ENCODE measurements at places on chromosomes 3 and 15.
A peak's percentile ranks its signal among the peaks of the same experiment; 100 is the strongest.

GRCh38 chr15:60116456-60117089, 112.5 kb downstream of the FOXB1 start:
- DNase-seq = no peak

- DNase-seq = no peak
Measured at GRCh38 chr3:186264608-186265400, 97.2 kb downstream of the DGKG start.

GRCh38 chr3:23882487-23882918, 34.3 kb downstream of the NKIRAS1 start:
- DNase-seq = no peak

DNA sequence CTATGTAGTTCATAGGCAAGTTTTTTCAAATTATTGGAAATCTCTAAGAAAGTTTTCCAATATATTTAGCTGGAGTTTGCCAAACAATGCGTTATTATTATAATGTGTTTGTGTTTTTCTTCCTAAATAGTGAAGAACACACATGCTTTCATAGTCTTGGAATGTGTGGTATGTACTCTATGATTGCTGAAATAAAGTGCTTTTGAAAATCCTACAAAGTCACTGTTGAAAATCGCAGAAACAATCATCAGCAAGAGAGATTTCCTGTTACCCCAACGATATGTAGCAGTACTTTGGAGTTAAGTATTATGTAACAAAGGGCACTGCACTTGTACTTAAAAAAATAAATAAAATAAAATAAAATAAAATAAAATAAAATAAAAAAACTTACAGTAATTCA, 796.2 kb downstream of the NAALADL2 start:
- no peak for DNase-seq

GRCh38 chr3:11186771-11187191, 32.5 kb downstream of the HRH1 start:
- DNase-seq = no peak

- no peak for DNase-seq
Measured at GRCh38 chr15:101035611-101036010, 116.5 kb downstream of the LRRK1 start.

DNA sequence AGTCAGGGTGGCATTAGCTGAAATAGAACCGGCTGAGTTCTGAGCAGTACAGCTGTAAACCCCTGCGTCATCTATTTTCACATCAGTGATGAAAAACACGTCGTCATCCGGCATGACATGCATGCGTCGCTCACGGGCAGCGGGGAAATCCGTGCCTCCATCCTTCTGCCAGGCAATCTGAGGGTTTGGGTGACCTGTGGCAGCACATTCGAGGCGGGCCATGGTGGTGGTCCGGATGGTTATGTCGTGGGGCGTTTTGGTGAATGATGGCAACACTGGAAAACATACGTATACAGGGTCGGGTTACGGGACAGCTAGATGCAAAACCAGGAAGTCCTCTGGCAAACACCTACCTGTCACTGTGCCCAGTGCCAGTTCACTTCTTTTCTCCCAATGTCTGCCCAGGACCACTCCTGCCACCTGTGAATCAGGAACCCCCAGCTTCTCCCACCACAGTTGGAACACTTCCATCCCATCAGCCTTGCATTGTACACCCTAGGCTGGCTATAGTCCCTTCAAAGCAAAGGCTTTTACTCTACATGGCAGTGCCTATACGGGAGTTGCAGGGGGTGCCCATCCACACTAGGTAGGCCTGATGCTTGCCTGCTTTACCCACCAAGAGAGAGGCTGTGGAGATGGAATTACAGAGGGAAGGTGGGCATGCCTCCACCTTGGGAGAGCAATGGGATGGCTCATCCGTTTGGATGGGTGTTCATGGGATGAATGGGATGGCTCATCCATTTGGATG, 116.7 kb downstream of the LRIG1 start:
- no peak for DNase-seq

GRCh38 chr15:54364961-54365360, 386.7 kb downstream of the UNC13C start:
- no peak for DNase-seq

DNA sequence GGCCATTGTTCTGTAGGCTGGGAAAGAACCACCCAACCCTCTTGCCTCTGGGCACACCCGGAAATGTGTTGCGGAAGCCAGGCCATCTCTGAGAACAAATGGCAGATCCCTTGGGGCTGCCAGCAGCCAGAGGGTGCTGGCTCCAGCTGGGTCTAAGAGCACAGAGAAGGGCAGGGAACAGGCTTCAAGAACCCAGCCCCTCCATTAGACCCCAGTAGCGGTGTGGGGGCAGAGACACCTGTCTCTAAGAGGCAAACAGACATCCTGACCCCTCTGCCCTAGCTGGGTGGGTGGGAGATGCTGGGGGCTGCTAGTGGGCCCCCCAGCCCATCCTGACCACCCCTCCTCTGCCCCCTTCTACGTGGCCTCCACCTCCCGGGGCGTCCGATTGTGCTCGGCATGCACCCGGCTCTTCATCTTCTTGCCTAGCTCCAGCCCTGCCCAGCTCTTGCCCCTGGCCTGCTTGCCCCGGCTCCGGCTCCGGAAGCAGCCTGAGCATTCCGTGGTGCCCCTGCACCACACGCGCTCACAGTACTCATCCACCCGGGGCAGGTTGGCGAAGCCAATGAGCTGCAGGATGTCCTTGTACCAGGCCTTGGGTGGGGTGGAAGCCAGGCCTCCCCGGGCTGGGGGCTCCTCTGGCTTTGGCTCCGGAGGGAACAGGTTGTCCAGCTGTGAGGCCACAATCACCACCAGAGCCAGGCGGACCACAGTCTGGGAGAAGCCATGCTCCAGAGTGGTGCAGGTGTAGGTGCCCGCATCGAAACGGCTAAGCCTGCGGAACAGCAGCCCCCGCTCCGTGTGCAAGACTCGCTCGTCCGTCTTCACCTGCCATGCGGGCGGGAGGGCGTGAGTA, 9.4 kb downstream of the SEMA3G start:
- no peak for DNase-seq

DNA sequence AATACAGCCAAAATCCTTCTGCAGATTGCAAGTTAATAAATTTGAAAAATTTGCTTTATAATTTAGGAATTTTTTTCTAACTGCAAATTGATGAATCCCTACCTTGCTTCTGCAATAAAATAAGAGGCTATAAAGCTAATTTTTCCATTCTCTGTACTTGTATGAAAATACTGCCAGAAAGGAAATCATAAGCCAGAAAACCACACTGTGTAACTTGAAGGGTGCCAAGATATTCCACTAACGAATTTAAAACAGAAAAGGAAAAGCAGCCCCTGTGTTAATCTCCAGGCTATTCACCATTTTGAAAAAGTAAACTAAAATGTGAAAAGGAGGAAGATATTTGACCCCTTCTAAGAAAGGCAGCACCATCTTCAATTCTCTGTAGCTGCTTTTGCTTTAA, 557.9 kb upstream of the ZNF385D start:
- DNase-seq = no peak

GRCh38 chr3:9649791-9650521, 651 bp downstream of the MTMR14 start:
- DNase-seq = no peak

- peak; percentile 72 for DNase-seq
Measured at GRCh38 chr3:126287536-126288241, 69.5 kb downstream of the KLF15 start.

- peak; percentile 6 for DNase-seq
Measured at GRCh38 chr3:122258757-122259371, 66.2 kb upstream of the CSTA start.

DNA sequence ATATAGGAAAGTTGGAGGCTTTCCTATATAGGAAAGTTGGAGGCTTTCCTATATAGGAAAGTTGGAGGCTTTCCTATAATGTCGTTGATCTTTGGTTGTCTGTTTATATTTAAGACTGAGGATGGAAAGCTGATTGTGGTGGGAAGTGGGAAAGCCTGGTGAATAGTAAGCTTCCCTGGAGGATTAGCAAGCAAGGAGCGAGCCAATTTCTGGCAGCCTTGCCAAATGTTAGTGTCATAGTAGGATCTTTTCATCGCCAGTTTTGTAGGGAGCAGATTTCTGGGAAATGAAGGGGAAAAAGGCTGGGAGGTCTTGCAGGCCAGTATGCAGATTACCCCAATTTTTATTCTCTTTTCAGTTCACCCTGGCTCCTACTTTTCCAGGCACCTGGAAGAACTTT, 39.9 kb upstream of the CCNL1 start:
- no peak for DNase-seq

GRCh38 chr15:60835020-60835419, 356.1 kb upstream of the ICE2 start:
- no peak for DNase-seq

GRCh38 chr3:110261141-110261540, 810.5 kb upstream of the NECTIN3 start:
- no peak for DNase-seq

DNA sequence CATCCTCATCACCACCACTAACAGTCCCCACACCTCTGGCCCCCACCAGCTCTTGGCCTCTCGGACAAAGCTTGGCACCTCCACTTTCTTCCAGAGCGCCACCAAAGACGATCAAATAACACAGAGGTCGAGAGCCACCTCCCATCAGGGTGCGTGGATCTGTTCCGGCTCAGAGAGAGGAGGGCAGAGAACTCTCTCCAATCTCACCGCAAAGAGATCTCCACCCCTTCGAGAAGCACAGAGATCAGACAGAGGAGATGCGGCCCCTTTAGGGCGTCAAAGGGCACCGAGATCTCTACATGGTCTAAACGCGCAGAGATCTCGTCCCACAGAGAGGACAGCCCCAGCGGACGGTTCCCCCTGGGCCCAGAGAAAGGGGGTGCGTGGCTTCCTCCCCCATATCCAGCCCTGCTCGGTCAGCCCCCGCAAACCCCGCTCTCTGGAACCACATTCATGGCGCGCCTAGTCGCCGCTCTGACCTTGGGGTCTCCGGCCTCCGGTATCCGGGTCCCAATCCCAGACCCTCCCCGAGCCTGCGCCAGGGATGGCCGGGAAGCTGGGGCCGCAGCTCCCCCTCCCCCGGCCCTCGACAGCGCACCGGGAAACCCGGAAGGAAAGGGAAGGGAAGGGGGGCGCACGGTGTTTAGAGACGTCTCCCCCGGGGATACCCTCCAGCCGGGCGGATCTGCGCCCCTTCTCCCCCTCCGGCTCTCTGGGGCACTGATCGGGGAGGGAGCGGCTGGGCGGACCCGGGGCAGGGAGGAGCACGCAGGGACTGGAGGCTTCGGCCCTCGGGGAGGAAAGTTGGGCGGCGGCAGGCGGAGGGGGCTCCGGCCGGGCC, 608 bp downstream of the SCN5A start:
- no peak for DNase-seq

GRCh38 chr3:166462891-166463470, 625.8 kb upstream of the BCHE start:
- no peak for DNase-seq

DNA sequence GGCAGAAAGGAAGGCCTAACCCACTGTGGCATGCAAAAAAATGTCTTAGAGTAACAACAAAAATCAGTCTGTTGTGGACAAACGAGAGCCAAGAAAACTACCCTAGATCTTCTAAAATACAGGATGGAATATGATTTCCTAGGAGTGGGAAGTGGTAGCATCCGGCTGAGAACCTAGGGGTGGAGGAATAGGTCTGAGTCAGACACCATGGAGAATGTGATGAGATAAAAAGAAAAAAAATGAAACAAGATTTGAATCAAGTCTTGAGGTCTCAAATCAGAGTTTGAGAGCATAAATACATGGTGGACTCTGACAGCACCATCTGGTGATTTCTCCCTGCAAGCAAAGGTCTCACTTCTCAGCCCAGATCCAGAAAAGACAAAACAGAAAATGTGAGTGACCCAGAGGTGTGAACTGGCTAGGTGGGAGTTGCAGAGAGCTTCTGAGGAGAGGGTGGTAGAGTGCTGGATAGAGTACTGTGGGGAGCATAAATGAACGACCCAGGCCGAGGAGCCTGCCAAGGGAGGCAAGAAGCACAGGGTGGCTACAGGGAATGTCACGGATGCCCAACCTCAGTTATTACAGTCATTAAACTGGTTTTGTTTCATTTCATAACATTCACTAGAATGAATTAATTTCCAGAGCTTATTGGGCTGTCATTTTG, 27.6 kb upstream of the VEPH1 start:
- DNase-seq = no peak

DNA sequence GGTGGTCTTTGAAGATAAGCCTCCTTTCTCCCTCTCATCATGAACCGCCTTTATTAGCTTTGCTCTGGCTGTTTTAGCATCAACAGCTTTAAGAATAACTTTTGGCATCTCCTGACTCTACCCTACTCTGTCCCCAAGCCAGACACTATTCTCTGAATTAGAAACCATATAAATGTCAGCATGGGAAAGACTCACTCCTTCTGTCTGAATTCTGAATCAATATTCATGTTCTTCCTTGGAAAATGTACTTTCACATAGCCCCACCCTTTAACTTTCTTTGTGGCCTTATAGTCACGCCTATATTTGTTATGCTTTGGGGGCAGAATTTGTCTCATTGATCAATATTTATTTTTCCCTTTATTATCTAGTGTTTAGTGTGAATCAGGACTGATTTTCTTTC, 131.7 kb upstream of the NR2E3 start:
- DNase-seq = no peak

DNA sequence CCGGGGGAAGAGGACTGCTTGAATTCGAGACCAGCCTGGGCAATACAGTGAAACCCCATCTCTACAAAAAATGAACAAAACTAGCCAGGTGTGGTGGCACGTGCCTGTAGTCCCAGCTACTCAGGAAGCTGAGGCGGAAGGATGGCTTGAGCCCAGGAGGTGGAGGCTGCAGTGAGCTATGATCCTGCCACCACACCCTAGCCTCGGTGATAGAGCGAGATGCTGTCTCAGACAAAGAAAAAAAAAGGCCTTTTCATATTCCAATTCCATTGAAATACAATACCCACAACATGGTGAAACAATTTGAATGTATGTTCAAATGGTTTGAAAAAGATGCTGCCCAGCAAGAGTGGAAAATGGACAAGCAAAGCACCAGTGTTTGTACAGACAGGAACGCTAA, 61.8 kb upstream of the ZNF148 start:
- no peak for DNase-seq

GRCh38 chr15:32698773-32699390, 18.9 kb upstream of the GREM1 start:
- DNase-seq = no peak

GRCh38 chr3:186220911-186221645, 112.2 kb upstream of the ETV5 start:
- DNase-seq = peak; percentile 54

- DNase-seq = no peak
Measured at GRCh38 chr3:46703013-46703520, 1.9 kb downstream of the TMIE start.

GRCh38 chr3:37493485-37494080, 319.2 kb upstream of the LRRFIP2 start:
- peak; percentile 12 for DNase-seq

GRCh38 chr3:50194128-50194902, 2.9 kb downstream of the GNAT1 start:
- peak; percentile 67 for DNase-seq

DNA sequence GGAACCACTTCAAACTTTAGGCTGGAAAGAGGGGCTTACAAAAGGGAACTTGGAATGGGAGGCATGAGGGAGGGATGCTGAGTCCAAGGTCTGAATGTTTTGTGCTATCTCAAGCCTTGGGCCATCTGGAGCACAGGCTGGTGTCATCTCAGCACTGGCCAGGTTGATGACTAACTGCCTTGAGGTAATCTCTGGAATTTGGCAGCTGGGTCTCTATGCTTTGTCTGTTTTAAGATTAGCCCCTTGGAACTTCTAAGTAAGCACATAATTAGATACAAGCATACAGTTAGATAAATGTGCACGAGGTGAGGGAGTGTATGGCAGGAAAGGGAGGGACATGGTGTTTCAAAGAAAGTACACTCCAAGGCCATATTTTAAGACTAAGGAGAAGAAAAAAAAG, 252.4 kb upstream of the CCDC54 start:
- DNase-seq = no peak
